ENCODE measurements at places on chromosomes 12 and 14. TPM values are rescaled to one million over a fixed set of nuclear protein-coding genes. Genes with fewer than 3 reads are reported as not detected.

GRCh38 chr12:94761559-94761958 is 111.2 kb upstream of the TMCC3 start:
- peak; percentile 85 for DNase-seq

DNA sequence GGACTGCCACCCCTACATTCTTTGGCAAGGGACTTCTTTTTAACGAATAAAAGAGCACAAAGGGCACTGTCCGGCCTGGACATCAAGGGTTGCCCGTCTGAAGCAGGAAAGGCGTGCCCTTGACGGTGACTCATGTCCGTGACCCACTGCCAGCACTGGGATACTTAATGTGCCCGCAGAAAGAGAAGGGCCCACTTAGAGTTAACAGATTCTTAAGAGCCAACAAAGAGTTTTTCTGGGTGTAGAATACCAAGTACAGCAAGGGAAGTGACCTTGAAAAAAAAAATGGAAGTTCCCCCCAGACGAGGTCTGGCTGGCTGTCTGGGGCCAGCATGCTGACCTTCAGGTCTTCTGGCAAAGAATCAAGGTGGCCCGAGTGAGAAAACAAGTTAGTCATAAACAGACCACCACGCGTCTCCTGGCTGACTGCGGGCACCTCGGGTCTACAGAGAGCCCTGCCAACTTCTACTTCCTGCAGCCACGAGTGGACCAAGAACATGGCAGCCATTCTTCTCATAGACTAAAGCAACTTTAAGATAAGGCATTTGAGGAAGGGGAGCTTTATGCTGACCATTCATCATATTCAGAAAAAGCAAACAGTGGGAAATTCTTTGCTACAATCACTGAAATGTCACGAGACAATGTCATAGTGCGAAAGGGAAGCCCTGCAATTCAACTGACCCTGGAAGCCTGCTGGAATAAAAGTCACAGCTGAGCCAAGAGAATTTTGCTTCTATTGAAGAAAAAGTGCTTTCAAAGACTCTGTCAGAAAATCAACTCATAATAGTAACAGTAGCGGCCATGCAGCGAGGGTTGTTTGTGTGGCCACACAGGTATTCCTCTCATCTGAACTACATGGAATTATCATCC is 10.5 kb upstream of the SELPLG start:
- peak; percentile 89 for DNase-seq

GRCh38 chr14:54175298-54175942 is 218.8 kb upstream of the BMP4 start:
- DNase-seq, result peak; percentile 85

DNA sequence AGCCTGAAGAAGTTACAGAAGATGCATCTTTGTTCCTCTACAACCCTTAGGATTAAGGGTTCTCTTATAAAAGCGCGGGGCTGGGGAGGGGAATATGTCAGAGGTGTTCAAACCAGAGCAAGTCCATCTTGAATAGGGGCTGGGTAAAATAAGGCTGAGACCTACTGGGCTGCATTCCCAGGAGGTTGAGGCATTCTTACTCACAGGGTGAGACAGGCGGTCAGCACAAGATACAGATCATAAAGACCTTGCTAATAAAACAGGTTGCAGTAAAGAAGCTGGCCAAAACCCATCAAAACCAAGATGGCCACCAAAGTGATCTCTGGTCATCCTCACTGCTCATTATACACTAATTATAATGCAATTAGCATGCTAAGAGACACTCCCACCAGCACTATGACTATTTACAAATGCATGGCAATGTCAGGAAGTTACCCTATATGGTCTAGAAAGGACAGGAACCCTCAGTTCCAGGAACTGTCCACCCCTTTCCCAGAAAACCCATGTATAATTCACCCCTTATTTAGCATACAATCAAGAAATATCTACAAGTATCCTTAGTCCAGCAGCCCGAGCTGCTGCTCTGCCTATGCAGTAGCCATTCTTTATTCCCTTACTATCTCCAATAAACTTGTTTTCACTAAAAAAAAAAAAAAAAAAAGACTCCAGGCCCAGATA is 108.1 kb upstream of the FOXN3 start:
- DNase-seq, result no peak

GRCh38 chr14:98700748-98701147 is 571.2 kb downstream of the BCL11B start:
- DNase-seq, result no peak

DNA sequence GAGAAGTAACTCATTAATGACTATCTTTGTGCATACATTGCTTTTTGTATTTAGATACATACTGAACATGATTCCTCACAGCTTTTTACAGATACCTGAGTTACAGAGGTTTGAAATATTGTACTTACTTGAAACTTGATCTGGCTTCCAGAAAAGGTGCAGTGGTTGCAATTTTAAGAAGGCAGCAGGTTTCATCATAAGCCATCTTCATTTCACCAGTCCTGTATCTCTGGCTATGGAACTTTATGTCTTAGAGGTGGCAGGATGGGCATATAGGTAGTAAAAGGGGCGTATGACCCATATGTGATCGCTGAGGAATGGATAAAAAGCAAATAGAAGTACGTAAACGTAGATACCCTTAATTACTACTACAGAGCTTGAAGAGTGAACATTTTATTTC is 13.7 kb downstream of the ZBTB1 start:
- DNase-seq, result no peak

GRCh38 chr12:76755829-76756379 is 8.0 kb upstream of the ZDHHC17 start:
- DNase-seq, result no peak

DNA sequence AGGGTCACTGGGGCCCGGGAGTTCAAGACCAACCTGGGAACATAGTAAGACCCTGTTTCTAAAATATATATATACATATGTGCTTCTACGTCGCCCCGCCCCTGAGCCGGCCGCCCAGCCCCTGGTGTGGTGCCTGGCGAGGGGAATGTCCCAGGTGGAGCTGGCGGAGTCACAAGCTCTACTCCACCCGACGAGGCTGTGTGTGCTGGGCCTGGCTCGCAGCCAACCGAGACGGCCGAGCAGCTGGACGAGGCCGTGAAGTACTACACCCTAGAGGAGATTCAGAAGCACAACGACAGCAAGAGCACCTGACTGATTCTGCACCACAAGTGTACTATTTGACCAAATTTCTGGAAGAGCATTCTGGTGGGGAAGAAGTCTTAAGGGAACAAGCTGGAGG is 22.1 kb upstream of the ITPK1 start:
- no peak for DNase-seq

GRCh38 chr12:45049912-45050750 is 768 bp downstream of the DBX2 start:
- no peak for DNase-seq

- no peak for DNase-seq
These were observed 177.3 kb downstream of the EMP1 start for GRCh38 chr12:13373803-13374202.

GRCh38 chr14:51240804-51241380 is 845 bp downstream of the TMX1 start:
- DNase-seq, result no peak

GRCh38 chr12:50625029-50625925 is 120.5 kb downstream of the DIP2B start:
- no peak for DNase-seq

DNA sequence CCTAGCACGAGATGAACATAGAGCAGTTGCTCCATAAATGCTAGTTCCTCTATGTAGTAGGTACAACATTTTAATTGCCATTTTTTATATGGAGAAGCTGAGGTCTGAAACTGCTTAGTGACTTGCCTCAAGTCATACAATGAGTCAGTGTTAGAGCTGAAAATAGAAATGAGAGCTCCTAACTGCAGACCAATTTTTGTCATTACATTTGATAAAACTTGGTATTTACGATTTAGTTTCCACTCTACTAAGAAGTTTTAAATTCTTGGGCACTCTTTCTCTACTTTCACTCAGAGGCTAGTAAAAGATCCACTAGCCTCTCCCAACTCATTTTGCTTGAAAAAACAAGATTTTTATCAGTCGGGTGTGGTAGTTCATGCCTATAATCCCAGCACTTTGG is 8.1 kb upstream of the TMED10 start:
- peak; percentile 28 for DNase-seq

DNA sequence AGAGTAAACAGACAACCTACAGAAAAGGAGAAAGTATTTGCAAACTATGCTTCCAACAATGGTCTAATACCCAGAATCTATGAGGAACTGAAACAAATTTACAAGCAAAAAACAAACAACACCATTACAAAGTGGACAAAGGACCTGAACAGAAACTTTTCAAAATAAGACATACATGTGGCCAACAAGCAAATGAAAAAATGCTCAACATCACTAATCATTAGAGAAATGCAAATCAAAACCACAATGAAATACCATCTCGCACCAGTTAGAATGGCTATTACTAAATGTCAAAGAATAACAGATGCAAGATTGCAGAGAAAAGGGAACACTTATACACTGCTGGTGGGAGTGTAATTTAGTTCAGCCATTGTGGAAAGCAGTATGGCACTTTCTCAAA is 125.8 kb downstream of the C12orf42 start:
- no peak for DNase-seq

- DNase-seq, result no peak
These were observed 7.2 kb upstream of the CCDC197 start for GRCh38 chr14:93989939-93990338.

DNA sequence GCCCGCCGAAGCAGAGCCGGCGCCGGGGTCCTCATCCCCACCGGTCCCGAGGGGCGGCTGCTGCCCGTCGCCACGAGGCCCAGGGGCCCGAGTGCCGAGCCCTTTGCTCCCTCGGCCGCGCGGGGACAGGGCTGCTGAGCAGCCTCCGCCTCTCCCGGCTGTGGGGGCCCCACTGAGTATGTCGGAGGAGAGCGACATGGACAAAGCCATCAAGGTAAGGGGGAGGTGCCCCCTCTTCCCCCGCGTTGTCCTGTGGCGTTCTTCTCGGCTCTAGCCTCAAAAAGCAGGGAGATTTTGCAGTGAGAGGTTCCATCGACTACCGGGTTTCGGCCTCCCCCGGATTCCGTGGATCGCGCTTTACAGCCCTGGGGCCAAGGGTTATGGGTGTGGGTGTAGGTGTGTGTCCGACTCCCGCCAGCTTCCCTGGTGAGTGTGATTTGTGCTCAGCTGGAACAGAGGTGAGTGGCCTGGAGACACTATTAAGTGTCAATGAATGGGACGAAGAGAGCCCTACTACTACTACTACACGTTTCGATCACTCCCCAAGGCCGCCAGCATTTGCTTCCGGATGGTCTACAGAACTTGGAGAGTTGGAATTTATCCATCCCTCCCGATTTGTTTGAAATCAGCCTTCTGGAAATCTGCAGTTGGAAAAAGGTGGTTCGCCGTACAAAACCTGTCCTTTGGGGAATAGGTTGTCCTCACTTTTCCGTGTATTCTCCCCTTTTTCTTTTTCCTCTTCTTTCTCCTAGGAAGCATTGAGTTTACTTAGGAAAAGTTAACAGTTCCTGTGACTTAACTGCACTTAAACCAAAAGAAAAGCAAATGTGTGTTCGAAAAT is 748 bp downstream of the MAPKAPK5 start:
- DNase-seq, result peak; percentile 11

- peak; percentile 75 for DNase-seq
These were observed 1.2 kb upstream of the LRP1-AS start for GRCh38 chr12:57148469-57149244.

DNA sequence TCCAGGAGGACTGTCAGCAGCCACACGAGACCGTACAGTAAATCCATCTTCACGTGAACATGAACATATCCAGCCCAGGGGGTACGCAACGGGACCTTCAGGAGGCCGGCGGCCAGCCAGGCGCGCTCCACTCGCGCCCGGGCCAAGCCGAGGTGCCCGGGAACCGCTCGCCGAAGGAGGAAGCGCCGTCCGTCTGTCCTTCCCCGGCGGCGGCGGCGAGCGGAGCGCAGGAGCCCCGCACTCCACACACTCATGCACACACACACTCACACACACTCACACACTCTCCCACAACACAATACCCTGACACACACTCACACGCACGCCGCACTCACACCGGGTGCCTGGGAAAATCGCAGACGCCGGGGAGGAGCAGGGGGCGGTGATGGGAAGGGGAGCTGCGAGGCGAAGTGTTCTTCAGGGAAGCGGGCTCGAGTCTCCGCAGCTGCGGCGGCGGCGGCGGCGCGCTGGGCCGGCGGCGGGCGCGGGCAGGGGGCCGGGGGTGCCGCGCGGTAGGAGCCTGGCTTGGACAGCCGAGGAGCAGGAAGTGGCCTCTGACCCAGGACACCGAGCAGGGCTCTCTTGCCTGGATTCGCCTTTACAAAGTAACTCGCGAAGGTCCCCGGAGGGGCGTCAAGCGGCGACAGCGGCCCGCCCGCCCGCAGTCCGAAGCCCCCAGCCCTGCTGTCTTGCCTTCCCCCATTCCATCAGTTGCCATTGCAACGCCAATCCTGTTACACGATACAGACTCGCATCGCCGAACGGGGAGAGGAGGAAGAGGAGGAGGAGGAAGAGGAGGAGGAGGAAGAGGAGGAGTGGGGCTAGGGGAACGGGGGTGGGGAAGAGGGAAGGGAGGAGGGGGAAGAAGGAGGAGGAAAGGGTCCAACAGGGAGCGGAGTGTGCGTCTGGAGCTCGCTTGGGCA is 601 bp downstream of the MDGA2 start:
- DNase-seq, result no peak

DNA sequence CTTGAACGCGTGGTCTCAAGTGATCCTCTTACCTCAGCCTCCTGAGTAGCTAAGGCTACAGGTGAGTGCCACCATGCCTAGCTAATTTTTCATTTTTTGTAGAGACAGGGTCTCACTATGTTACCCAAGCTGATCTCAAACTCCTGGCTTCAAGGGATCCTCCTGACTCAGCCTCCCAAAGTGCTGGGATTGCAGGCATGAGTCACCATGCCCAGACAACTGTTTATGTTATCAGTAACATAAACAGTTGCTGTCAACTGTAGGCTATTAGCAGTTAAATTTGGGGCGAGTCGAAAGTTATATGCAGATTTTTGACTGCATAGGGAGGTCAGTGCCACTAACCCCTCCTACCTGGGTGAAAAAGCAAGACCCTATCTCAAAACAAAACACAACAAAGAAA is 26.2 kb upstream of the LRRK2 start:
- peak; percentile 0 for DNase-seq

Gene CCDC177
- total RNA-seq, result not detected

Gene PSMC6
- 186 TPM for total RNA-seq

Gene CLEC6A
- total RNA-seq, result not detected

Gene TC2N
- total RNA-seq, result not detected

Gene ANKRD33
- not detected for total RNA-seq

Gene FAM90A1
- not detected for total RNA-seq

Gene TNS2
- 10.5 TPM for total RNA-seq

Gene KERA
- not detected for total RNA-seq
